ENCODE measurements at places on chromosomes 2 and 18.
A peak's percentile ranks its signal among the peaks of the same experiment; 100 is the strongest.

GRCh38 chr18:26526128-26526965, 22.0 kb downstream of the KCTD1 start:
- DNase-seq = no peak

GRCh38 chr2:86281066-86281700, 56.2 kb downstream of the REEP1 start:
- DNase-seq = no peak

DNA sequence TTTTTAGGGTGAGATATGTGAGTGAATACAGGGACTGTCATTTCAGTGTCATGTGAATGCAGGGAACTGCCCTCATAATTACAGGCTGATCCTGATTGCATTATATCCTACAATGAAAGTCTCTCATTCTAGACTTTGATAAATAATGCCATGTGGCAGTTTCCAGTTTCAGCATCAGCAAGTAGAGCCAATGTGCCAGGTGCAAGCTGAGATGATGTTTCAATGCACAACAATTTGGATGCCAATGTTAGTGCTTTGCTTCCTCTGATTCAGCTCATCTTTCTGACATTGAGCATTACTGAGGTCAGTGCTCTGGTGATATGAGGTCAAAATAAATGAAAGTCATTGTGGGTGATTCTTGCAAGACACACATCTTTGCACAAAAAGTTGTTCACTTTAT, 63.7 kb upstream of the TFPI start:
- no peak for DNase-seq

DNA sequence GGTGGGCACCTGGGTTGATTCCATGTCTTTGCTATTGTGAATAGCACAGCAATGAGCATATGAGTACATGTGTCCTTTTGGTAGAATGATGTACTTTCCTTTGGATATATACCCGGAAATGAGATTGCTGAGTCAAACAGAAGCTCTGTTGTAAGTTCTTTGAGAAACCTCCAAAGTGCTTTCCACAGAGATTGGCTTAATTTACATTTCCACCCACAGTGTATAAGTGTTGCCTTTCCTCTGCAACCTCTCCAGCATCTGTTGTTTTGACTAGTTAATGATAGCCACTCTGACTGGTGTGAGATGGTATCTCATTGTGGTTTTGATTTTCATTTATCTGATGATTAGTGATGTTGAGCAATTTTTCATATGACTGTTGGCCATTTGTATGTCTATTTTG, 194.8 kb downstream of the ZNF804A start:
- DNase-seq = no peak

GRCh38 chr2:25161055-25161781, 7.2 kb downstream of the POMC start:
- no peak for DNase-seq

- no peak for DNase-seq
Observed at GRCh38 chr18:44123743-44124142, 556.9 kb upstream of the SETBP1 start.

GRCh38 chr2:215358312-215358845, 46.5 kb downstream of the ATIC start:
- no peak for DNase-seq

DNA sequence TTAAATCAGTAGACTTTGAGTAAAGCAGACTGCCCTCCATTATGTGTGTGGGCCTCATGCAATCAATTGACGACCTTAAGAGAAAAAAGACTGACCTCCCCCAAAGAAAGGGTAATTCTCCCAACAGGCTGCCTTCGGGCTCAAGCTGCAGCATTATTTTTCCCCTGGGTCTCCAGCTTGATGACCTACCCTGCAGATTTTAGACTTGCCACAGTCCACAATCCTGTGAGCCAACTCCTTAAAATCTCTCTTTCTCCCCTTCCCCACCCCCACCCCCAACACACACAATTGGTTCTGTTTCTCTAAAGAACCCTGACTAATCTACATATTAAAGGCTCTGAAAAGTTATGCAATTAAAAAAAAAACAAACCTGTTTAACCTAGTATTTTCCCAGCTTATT, 89.4 kb downstream of the RNF152 start:
- DNase-seq = no peak

DNA sequence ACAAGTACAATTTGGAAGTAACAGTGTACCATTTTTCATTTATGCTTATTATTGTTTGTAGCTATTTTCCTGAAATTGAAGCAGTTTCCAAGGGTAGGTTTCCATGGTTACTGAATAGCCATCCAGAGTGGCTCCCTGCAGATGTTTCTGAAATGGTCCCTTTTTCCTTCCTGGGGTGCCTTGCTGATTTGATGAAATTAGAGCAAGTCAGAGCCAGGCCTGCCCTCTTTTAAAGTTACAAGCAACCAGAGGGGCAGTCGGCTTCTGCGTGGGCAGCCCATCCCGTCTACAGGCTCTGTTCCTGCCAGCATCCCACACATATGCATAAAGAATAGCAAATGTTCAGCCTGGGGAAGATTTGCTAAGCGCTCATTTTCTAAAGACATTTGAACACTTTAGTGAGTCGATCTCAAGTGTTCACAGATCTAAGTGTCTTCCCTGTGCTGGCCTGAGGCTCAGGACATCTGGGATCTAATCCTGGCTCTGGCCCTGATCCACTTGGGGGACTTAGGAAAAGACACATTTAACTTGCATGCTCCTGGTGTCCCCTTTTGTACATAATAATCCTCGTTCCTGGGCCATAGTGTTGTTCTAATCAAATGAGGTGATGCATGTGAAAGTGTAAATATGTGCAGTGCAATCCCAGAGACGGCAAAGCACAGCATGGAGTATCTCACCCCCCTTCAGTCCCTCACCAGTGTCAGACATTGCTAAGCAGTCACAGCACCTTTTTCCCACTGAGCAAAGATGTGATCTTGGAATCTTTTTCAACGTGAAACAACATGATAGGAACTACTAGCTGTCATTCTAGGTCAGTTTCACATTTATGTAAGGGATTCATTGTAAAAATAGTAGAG, 92.2 kb downstream of the STPG4 start:
- no peak for DNase-seq

DNA sequence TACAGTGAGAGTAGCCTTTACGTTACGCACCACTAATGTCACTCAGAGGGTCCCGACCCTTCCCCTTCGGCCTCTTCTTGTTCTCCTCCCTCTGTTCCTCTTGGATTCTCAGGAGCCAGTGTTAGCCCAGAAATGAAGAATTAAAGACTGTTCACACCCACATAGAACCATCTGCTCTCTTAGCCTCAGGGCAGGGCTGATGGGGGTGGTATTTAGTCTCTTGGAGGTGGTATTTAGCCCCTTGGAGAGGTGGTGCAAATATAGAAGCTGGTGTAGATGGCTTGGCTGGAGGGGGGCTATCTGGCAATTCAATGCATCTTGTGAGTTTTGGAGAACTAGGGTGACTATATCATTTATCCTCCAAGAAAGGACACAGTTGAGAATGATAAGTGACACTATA, 286.5 kb downstream of the PRKCE start:
- DNase-seq = no peak

GRCh38 chr2:120760446-120761135, 24.9 kb downstream of the GLI2 start:
- DNase-seq = no peak

DNA sequence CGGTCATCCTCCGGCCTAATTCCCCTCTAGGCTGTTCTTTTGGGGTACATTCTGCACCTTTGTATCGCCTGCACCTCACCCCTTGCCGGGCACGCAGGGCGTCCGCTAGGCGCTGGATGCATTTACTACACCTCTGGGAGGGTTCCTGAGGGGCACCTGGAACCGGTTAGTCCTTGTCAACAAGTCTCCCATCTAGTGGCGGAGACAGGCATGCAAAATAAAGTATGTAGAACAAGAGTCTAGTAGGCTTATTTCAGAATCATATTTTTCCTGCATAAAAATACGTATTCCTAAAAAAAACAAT, 705 bp upstream of the TEX261 start:
- DNase-seq = no peak

DNA sequence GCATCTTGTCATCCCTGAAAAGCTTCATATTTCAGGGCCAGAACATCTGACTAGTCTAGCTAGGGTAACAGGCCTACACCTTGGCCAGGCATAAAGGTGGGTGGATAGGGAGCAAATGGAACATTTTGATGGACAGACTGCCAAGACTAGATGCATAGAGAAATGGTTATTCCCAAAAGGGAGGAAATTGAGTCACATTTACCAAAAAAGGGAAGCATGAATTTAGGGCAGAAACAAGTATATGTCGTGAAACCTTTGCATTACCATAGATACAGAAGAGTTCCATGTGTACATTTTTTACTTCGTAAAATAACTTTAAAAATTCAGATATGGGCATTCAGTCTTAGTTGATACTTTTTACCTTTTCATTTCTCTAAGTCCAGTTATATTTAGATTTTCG, 101.3 kb upstream of the ZEB2 start:
- DNase-seq = no peak

DNA sequence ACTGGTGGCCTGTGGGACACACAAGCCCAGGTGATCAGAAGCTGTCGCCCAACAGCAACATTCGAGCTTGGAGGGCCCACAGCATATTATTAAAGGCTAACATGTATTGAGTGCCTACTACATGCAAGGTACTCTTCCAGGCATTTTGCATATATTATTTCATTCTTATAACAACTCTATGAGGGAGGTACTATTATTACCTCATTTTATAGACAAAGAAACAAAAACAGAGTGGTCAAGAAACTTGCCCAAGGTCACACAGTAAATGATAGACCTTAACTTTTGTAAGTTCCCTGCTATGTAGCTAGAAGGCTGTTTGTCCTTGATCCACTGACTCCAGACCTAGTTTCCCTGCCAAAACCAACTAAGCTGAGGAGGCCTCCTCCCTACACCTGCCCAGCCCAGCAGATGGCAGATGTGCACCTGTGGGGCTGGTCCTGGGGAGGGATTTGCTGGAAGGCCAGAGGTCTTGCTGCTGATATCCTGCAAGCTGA, 35.7 kb downstream of the KANSL3 start:
- DNase-seq = no peak

- DNase-seq = no peak
Observed at GRCh38 chr2:22821458-22821857, 563.5 kb upstream of the KLHL29 start.

GRCh38 chr2:192535956-192536921, 341.5 kb upstream of the TMEFF2 start:
- no peak for DNase-seq

GRCh38 chr2:236940916-236941520, 144.7 kb upstream of the COPS8 start:
- no peak for DNase-seq

DNA sequence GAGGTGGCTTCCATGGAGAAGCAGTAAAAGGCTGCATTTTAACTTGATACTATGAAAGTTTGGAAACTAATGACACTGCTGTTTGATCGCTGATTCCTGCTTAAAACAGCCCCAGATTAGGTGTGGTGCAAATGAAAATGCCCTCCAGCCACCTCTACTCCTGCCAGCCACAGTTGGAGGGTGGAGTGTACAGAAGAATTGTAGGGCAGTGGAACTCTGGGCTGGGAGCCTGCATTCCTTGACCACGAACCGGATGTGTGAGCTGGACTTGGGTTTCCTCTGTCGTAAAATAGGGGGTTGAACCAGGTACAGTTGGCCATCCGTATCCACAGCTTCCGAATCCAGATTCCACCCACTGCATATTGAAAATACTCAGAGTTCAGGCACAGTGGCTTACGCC, 84.6 kb upstream of the RFX8 start:
- DNase-seq = peak; percentile 39

- DNase-seq = no peak
Observed at GRCh38 chr2:141523199-141523598, 607.6 kb downstream of the LRP1B start.

DNA sequence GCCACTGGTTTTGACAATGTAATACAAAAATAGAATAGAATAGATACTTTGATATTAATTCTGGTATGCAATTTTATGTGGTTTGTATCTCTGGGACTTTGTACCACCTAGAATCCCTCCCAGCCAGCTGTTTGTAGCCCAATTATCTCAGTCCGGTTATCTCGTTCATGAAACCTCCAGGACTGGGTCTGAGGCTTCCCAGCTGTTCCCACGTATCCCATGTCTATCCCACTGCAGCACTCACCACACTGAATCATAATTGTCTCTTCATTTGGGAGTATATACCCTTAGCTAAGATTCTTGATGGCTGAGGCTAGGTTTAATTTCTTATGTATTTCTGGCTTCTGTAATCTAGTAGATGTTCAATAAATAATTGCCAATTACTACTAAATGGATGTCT, 104.4 kb upstream of the MAPRE2 start:
- DNase-seq = no peak

DNA sequence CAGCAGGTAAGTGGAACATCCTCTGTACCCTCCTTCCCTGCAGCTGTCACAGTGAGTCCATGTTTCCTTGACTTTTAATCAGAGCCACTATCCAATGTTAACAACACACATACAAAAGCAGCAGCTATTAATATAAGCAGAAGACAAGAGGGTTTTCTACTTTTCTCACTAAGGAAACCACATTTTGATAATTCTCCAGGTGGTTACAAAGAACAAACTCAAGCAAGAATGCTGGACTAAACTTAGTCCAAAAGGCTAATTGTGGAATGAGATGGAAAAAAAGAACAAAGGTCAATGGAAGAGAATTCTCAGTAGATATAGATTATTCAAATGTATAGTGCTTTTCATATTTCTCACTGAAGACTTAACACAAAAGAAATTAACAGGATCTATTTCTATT, 176.9 kb upstream of the SLC39A10 start:
- DNase-seq = no peak

GRCh38 chr2:31008561-31009114, 129.6 kb downstream of the GALNT14 start:
- DNase-seq = no peak

- no peak for DNase-seq
Observed at GRCh38 chr2:109724533-109725460, 69.3 kb upstream of the RGPD5 start.

GRCh38 chr18:24111936-24112335, 26.9 kb upstream of the CABYR start:
- DNase-seq = no peak

DNA sequence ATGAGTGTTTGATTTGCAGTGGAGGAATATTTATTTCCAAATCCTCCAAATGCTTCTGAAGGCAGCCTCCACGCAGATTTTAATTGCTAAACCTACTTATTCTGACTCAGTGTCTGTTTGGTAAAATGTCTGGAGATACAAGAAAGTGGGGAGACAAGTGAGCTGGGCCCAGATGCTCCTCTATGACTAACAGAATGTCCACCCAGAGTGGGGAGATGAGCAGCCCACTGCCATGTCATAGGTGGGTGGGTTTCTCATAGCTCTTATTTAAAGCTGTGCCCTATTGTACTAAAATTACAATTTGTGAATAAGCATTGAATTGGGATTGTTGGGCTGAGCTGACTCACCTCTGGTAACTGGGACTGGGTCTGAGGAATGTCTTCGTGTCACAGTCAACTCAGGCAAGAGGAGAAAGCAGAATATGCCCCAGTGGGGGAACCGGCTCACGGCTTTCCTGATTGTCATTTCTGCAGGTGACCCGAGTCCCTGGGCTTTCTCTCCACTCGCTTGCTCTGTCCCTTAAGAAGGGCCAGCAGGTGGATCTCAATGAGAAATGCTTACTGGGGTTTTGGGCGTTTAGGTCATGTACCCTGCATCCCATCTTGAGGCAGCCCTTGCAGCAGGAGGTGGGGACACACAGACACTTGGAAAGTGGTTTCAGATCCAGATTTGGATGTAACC, 116.3 kb upstream of the SPRED2 start:
- no peak for DNase-seq
